Effector CD4-positive, alpha-beta T cell (primary cell): ENCODE measurements at places on chromosomes 7 and 10.

- no peak for DNase-seq
These were observed 227.1 kb upstream of the MBL2 start for GRCh38 chr10:52999681-53000080.

DNA sequence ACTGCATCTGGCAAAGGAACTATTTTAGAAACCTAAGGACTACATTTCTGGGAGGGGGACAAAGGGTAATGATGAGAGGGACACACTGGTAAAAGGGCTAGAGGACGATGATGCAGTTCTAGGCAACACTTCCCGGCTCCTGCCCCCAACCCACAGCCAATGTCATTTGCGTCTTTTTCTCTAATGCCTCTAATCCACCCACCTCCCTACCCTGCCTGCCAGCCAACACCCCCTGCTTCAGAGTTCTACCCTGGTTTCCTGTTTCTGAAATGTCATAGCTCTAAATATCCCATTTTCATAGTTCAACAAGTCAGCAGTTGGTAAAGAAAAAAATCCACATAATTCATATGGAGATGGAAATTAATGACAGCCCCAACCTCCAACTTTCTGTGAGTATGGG, 79.0 kb downstream of the KIAA1549 start:
- no peak for DNase-seq

DNA sequence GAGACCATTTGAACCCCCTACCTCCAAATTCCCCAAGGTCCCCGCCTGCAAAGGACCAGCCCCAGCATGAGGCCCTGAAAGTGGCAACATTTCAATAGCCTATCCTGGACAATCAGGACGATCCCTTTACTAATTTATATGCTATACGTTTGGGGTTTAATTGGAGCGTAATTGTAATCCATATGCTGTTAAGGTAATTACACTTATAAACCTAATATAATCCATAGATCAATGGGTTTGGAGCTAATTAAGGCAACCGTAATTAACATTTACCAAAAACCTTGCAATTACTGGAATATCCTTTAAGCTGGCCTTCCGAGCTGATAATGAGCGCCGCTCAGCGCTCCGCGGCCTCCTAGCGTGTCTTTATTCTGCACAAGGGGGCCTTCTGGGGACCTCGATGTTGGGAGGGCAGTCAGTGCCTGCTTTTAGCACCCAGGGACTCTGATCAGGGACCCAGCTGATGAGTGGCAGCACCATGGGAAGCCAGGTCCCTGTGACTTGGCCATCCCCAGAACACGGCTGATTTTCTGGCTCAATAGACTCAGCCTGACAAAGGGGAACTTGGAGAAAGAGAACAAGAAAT, 91.2 kb downstream of the LHPP start:
- no peak for DNase-seq

- no peak for DNase-seq
These were observed 323.7 kb downstream of the CDK14 start for GRCh38 chr7:90919816-90920215.

GRCh38 chr7:111045449-111045848, 45.5 kb upstream of the LRRN3 start:
- DNase-seq, result no peak

GRCh38 chr7:149369497-149369896, 91.4 kb downstream of the ZNF777 start:
- DNase-seq, result no peak

DNA sequence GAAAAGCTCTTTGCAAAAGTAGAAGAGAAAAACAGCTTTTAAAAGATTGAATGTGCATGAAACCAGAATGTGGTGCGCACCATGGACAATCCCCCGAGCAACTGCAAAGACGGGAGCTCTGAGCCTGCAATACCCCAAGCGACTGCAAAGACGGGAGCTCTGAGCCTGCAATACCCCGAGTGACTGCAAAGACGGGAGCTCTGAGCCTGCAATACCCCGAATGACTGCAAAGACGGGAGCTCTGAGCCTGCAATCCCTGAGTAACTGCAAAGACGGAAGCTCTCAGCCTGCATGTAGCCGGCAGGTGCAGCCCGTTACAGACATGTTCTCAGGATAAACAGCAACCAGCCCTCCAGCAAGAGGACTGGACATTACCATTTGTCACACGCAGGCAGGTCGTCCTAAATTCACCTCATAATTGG, 6.2 kb downstream of the ZNF775 start:
- DNase-seq, result no peak

DNA sequence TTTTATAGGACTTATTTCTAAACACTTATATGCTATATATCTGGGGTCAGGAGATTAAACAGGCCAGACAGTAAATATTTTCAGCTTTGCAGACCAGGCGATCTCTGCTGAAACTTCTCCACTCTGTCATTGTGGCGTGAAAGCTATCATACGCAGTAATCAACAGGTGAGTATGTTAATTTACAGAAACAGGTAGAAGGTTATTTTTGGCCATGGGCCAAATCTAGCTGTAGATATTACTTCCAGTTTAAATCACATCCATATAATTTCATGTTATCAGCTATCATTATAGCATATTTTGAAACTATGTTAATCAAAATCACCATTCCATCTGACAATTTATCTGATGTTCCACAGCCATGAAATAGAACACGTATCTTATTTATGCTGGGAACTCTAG, 67.8 kb downstream of the GPR37 start:
- DNase-seq, result no peak

- no peak for DNase-seq
These were observed 2.2 kb upstream of the KCTD7 start for GRCh38 chr7:66626331-66626934.

GRCh38 chr10:116146372-116147140, 126.5 kb downstream of the GFRA1 start:
- DNase-seq, result no peak

DNA sequence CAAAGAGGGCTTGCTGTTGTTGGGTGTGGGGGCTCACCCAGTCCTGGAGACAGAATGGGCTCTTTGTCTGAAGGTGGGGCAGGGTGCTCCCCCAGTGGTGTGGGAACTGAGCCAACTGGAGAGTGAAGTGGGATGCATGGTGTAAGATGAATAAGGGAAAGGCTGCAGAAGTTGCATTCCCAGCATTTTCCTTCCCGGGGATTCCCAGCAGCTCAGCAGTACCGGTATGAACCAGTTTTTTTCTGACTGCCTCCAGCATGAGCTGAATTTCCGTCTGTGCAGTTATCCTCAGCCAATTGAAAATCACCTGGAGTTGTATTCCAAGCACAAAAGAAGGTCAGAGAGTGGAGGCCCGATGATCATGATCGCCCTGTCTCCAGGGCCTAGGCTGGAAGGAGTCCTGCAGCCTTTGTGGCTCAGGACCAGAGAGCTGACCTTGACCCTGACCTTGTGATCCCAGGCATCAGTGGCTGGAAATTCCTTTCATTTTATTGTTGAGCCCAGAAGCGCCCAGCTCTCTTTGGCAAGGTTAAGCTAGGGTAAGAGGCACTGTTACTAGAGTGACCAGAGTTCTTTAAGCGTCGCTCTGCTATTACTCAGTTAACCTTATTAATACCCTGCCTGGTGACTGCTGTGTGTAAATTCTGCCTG, 33.4 kb downstream of the OGDH start:
- DNase-seq, result no peak

DNA sequence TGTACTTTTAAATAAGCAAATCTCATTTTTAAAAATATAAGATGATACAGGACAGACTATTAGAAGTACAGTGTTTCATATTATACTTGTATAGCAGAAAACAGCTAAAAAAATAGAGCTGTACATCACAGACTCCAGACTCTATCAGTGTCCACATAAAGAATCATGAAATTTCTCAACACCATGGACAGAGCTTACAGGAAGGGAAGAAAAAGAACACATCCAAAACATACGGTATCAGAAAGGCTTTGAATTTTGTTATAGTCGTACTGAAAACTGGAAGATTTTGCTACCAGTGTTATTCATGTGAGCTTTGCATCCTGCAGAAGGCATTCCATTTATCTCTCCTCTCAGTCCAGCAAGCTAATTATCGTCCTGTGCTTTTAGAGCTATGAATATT, 183.2 kb upstream of the PTPRZ1 start:
- DNase-seq, result no peak

DNA sequence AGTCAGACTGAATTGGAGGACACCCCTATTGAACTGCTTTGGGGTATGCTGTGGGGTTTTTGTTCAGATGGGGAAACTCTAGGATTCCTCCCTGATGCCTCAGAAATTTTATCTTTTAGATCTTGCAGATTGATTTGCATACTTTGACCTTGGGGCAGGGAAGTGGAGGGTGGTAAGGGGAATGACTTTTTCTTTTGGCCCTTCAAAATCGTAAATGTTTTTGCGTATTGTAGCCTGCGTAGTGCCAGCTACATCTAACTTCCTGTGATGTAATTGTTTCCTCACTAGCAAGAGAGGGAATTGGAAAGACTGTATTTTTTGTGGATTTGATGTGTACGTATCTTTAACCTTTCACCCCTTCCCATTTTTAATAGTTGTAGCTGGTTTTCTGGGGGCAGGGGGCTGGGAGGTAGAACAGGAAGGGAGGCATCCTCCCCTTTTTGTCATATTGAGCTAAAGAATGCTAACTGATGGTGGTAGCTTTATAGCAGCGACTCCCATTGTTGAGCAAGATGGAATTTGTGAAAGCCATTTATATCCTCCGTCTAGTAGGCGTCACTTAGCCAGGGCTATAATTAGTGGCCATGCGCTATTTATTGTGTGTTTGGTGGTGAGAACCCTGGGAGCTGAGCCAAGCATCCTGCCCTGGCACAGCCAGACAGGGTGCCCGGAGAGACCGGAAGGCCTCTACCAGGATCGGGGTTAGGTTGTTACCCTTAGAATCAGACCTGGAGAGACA, 11.3 kb downstream of the DUSP5 start:
- DNase-seq, result no peak

GRCh38 chr7:127578036-127578684, 7.2 kb downstream of the GCC1 start:
- no peak for DNase-seq

- DNase-seq, result no peak
These were observed 59.6 kb upstream of the SEMA3E start for GRCh38 chr7:83708531-83708930.
